Stimulated activated effector memory CD8-positive, alpha-beta T cell treated with anti-CD3 and anti-CD28 coated beads, Interleukin-12 subunit alpha, Interleukin-12 subunit beta, amount 100 ng/mL, for 72 hours (primary cell): ENCODE measurements at places on chromosomes 4 and X.

DNA sequence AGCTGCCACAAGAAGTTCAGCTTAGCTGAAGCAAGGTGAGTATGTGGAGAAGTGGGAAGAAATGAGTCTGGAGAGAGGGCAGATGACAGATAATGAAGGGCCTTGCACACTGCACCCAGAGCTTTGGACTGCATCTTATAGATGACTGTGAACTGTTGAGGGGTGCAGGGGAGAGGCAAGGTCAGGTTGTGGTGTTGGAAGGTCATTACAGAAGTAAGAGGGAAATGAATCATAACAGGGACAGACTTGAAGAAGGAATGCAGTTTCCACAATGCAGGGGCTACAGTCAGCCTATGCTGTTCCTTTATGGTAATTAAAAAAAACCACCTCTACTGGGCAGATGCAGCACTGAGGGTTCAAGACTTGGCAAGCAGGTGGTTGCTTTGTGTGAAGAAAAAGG, 4.8 kb upstream of the IGFBP7 start:
- DNase-seq, result no peak

GRCh38 chr4:16225167-16225862, 956 bp downstream of the TAPT1 start:
- DNase-seq, result no peak

- no peak for DNase-seq
Observed at GRCh38 chrX:124931958-124932357, 387.7 kb upstream of the TEX13C start.

GRCh38 chrX:154828016-154828408, 6.5 kb downstream of the SMIM9 start:
- DNase-seq, result no peak

GRCh38 chr4:150546286-150546685, 35.7 kb upstream of the MAB21L2 start:
- DNase-seq, result no peak

- DNase-seq, result no peak
Observed at GRCh38 chr4:163048447-163048846, 118.2 kb downstream of the NAF1 start.

DNA sequence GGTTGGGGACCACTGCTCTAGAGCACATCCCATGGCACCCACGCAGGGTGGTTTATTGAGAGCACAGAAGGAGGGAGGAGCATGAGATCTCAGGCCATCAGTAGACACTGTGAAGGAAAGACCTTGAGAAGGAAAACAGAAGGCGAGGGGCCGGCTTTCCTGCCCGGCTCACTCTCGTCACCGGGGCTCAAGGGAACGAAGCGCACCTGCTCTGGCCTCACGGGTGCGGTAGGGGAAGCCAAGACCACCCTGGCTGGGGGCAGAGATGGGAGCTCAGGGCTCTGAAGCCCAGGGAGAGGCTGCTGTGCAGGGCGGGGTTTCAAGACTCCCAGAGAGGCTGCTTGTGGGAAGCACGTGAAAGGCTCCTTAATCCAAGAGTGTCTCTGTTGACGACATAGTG, 105.9 kb downstream of the TNIP2 start:
- no peak for DNase-seq

- DNase-seq, result no peak
Observed at GRCh38 chrX:85765651-85766050, 281.7 kb downstream of the CHM start.

DNA sequence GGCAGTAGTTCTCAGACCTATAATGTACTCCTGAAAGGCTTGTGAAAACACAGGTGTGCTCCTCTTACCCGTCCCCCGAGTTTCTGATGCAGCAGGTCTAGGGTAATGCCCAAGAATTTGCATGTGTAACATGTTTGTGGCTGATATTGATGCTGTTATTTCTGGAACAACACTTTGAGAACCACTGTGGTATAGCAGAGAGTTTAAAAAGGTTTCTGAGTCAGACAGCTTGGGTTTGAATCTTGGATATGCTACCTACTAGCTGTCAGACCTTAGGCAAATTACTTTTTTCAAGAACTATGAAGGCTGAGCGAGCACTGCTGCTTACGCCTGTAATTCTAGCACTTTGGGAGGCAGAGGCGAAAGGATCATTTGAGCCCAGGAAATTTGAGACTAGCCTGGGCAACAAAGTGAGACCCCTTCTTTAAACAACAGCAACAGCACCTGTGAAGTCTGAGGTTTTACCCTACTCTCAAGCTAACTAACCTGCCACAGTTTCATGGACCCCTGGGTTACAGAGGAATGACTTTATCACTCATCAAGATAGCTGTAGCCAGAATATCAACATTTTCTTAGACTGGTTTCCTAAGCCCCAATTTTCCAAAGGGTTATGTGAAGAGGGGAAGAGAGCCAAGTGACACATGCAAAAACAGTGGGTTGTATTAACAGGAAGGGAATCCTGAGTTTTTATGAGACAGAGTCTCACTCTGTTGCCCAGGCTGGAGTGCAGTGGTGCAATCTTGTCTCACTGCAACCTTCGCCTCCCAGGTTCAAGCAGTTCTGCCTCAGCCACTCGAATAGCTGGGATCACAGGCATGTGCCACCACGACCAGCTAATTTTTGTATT, 5.1 kb downstream of the AFF1 start:
- no peak for DNase-seq

DNA sequence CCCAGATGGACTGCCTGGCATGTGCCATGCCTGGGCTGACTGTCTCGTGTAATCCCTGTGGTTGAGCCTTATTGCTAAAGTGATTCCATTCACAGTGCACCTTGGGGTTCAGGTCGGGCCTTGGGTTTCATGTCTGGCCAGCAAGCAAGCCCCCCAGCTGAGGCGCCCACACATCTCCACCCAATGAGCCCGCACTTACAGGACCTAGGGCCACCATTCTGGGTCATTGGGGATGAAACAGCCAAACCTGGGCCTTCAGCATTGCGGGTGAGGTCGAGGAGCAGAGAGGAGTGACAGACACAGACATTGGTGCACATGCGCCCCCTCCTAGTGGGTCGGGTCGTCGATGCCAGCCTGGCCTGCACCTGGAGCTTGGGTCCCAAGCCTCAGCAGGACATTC, 21.3 kb upstream of the WFS1 start:
- DNase-seq, result no peak

GRCh38 chr4:88991746-88992145, 65.2 kb downstream of the FAM13A start:
- no peak for DNase-seq

DNA sequence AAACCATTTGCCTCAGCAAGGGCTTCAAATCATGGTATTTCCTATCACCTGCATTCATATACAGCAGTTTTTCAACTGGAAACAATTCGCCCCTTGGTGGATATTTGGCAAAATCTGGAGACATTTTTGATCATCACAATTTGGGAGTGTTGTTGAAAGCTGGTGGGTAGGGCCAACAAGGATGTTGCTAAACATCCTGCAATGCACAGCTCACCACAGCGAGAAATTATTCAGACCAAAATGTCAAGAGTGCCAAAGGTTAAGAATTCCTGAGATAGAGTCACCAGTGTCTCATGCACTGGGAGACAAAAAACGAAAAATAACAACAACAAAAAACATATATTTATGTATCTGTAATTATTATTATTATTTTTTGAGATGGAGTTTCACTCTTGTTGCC, 435.2 kb upstream of the CTSO start:
- no peak for DNase-seq

GRCh38 chrX:5857232-5857631, 371.4 kb downstream of the NLGN4X start:
- DNase-seq, result no peak

DNA sequence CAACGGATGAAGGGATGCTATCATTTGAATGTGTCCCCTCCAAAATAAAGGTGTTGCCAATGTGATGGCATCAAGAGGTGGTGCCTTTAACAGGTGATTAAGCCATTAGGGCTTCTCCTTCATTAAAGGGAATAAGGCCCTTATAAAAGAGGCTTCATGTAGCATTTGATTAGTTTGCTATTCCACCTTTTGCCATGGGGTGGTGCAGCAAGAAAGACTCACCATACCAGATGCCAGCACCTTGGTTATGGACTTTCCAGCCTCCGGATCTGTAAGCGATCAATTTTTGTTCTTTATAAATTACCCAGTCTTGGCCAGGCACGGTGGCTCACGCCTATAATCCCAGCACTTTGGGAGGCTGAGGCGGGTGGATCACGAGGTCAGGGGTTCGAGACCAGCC, 7.9 kb upstream of the SLC25A43 start:
- DNase-seq, result no peak

DNA sequence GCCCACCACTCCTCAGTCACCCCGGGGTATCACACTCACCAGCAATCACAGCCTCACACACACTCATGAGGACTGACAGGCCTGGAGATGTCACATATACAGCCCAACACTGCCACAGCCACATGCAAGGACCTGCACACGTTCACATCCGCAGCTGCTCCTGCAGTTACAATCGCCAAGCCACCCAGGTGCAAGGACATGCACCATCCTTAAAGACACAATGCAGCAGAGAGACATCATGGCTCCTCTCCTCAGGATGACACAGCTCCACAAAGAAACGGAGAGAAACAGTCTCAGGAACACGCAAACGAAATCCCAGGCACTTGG, 1.1 kb downstream of the PCSK1N start:
- DNase-seq, result no peak

- DNase-seq, result no peak
Observed at GRCh38 chrX:73337366-73337765, 109.5 kb upstream of the CDX4 start.

GRCh38 chr4:1279253-1279652, 10.4 kb upstream of the MAEA start:
- no peak for DNase-seq

GRCh38 chr4:11355226-11355625, 73.5 kb downstream of the HS3ST1 start:
- no peak for DNase-seq

DNA sequence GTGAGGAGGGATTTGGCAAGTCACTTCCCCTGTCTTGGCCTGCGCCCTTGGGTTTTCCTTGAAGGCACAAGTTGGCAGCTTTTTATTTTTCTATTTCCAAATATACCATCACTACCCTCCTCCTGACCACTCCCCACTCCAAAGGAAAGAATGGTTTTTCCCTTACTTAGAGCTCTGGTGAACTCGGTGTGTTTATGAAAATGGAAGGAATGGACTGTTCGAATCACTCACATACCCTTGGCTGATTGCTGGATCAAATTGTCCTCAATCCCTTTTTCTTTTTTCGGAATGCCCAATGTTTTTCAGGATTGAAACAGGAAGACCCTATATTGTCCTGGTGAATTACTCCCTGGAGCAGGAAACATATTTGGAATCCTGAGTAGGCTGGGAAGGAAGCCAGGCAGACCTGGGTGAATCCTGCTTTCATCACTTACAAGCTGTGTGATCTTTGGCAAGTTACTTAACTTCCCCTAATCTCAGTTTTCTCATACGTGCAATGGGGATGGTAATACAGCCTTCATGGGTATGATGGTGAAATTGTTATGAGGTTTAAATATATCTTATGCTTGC, 70.7 kb downstream of the RTL5 start:
- DNase-seq, result no peak

GRCh38 chr4:48851651-48852050, 20.8 kb downstream of the OCIAD1 start:
- DNase-seq, result no peak

- DNase-seq, result no peak
Observed at GRCh38 chrX:109352066-109352588, 129.8 kb downstream of the GUCY2F start.
